Activated naive CD4-positive, alpha-beta T cell (primary cell): ENCODE measurements at places on chromosomes 13 and 19.

DNA sequence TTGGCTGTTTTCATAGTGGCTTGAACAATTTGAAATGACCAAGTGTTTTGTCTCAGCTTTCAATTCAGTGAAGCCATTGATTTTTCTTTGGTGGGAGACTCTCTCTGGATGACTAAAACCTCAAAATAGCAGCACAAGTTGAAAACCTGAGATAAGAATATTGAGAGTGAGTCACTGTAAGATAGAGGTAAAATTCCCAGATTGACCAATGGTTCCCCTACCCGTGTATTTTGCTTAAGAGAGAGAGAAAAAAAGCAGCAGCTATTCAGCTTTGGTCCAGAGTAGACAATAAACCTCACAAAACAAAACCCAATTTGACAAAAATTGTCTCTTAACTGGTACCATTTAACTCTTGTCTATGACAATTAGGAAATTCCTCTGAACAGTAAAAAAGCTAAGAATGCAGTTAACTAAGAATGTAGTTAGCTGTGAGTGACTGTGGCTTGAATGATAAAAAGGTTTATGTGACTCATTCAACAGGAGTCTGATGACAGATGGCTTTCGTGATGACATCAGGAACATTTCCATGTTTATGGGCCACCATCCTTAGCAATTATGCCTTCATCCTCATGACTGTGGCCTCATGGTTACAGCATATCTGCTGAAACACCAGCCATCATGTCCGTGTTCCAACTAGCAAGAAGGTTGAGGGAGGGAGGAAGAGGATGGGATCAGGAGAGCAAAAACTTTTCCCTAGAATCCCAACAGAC, 356.9 kb downstream of the NDFIP2 start:
- no peak for DNase-seq

GRCh38 chr13:30997697-30998096, 65.2 kb downstream of the TEX26 start:
- DNase-seq, result no peak

DNA sequence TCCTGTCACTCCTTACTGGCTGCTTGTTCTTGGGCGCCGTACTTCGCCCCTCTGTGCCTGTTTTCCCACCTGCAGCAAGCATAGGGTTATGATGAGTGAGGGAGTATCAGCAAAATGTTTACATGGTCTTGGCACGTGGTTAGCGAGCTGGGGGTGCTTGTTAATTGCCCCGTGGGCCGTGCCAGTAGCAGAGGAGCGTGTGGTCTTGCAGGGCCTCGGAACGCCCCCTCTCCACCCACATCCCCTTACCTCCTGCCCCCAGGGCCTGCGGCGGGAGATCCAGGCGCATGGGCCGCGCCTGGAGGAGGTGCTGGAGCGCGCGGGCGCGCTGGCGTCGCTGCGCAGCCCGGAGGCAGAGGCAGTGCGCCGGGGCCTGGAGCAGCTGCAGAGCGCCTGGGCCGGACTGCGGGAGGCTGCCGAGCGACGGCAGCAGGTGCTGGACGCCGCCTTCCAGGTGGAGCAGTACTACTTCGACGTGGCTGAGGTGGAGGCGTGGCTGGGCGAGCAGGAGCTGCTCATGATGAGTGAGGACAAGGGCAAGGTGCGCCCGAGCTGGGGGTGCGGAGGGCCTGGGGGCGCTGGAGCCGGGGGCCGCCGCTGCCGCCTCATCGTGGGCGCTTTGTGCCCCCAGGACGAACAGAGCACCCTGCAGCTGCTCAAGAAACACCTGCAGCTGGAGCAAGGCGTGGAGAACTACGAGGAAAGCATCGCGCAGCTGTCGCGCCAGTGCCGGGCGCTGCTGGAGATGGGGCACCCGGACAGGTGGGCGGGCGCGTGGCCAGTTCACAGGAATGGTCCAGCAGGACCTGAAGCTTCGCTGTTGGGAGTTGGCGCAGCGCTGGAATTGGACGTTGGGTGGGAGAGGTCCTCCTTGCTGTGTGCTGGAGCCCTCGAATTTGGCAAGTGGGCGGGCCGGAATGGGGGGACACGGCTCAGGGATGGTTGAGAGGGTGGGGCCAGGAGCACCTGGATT, 22.5 kb upstream of the SHKBP1 start:
- DNase-seq, result no peak

DNA sequence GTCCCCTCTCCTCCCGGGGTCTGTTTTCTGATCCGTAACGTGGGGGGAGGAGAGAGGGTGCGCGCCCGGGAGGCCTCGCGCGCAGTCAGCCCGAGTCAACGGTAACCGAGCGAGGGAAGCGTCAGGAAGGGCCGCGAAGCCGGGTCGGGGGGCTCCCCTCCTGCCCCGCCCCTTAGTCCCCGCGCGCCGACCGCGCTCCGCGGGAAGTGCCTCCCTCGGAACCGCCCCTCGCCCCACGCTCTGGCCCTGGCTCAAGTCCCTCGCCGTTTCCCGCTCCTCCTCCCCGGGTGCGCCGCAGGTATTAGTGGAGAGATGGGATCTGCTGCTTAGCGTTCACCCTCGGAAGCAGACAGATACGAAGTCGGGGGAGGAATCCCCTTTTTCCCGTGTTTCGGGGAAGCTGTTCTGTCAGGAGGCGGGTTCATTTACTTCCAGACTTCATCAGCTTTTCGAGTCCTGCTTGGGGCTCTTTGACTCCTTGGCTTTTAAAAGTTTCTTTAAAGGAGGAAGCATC, 770 bp downstream of the HNRNPM start:
- no peak for DNase-seq

DNA sequence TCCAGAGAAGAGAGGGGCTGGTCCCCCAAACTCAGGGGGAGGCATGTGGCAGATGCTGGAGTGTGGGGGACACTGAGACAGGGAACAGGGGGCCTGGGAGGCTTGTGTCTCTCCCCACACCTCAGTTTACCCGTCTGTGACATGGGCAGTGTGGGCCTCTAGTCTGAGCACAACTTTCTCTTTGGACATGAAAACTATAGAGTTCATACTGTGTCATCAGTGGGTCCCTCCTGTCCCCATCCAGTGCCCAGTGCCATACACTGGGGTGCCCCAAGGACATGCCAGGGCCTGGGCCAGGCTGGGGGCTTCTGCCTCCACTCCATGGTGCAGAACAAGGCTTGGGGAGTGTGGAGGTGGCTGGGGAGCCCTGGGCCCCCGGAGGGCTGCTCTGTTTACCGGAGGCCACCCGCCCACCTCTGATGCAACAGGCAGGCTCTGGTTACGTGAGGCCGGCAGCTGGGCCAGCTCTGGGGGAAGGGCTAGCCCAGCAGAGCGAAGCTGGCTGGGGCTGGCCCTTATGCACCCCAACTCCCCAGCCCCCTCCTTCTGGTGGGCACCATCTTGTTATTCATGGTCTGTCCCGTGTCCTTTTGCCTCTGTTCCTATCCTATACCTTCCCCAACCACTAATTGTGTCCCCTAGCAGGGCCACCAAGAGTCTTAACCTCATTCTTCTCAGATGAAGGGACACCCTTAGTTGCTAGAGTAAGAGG, 1.9 kb upstream of the MEF2B start:
- DNase-seq, result no peak

DNA sequence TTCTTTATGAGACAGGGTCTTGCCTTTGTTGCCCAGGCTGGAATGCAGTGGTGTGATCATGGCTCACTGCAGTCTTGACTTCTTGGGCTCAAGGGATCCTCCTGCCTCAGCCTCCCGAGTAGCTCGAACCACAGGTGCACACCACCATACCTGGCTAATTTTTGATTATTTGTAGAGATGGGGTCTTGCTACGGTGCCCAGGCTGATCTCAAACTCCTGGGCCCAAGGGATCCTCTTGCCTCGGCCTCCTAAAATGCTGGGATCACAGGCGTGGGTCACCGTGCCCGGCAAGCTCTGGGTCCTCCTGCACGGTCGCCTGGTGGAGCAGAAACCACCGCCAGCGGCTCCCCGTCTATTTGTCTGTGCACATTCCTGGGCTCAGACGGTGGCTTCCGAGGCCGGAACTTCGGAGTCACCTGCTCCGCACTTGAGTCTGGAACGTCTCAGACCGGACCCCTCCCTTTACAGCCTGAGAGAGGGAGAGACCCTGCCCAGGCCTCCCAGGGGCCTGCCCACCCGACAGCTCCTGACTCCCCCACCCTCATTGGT, 22.2 kb downstream of the EFNA2 start:
- no peak for DNase-seq

- no peak for DNase-seq
Observed at GRCh38 chr13:33968520-33969507, 150.9 kb downstream of the RFC3 start.

DNA sequence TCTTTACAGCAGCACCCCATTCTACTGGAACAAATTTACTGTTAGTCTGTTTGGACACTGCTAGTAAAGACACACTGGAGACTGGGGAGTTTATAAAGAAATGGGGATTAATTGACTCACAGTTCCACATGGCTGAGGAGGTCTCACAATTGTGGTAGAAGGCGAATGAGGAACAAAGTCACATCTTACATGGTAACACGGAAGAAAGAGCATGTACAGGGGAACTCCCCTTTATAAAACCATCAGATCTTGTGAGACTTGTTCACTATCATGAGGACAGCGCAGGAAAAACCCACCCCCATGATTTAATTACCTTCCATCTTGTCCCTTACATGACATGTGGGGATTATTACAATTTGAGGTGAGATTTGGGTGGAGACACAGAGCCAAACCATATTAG, 1204.2 kb downstream of the SLITRK1 start:
- DNase-seq, result no peak

DNA sequence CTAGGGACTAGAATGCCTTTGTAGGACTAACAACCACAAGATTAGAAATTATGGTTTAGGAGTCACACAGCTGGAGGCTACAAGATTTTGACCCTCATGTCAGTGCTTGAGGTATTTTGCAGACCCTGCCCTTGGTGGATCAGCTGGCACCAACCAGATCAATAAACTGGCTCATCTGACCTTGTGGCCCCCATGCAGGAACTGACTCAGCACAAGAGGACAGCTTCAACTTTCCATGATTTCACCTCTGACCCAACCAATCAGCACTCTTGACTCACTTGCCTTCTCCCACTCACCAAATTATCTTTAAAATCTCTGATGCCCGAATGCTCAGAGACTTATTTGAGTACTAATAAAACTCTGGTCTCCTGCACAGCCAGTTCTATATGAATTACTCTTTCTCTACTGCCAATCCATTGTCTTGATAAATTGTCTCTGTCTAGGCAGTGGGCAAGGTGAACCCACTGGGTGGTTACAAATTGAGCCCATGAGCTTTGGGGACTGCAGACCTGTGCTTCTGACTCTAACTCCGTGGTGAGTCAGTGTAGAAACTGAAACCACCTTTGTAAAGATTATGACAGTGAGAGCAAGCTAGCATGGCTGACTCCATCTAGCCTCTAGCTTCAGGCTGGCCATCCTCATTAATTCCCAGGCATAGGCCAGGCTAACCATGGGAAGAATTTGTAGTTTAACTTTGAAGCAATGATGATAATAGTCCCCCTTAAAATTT, 33.9 kb upstream of the CEACAM8 start:
- DNase-seq, result no peak
